ENCODE measurements at places on chromosomes 16 and 17.

DNA sequence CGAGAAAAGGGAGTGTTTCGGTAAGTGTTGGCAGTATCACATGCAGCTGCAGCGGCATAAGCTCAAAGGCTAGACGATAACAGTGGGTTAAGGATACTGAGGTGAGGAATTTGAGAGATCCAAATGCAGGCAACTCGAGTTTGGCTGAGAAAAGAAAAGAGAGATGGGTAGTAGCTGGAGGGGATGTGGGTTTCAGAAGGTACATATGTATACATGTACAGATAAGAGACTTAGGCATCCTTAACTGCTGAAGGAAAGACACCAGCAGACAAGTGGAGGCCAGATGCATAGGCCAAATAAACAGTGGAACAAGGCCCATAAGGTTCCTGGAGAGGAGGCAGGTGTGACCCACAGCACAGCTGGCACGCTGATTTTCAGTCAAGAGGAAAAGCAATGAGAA lies 86.6 kb upstream of the NETO2 start:
- no peak for DNase-seq

DNA sequence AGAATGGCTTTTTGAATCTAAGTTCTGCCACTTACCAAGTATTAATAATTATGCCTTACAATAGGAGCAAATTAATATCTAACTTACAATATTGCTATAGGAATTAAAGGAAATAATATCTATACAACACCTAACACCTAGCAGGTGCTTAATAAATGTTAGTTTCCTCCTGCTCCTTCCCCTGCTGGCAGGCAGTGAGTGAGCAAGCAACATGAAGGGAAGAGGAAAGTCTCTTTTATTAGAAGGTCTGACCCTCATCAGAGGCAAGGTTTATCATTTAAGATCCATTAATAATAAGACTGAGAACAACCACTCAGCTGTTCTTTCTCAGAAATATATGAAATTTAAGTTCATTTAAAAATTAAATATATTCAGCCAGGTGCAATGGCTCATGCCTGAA lies 6.7 kb upstream of the DYNC1LI2 start:
- DNase-seq = no peak

GRCh38 chr17:39927929-39928857 lies 661 bp downstream of the LRRC3C start:
- no peak for DNase-seq

- DNase-seq = no peak
Measured at GRCh38 chr17:59028328-59028727, 78.4 kb downstream of the TRIM37 start.

GRCh38 chr16:86026916-86027315 lies 128.0 kb downstream of the IRF8 start:
- DNase-seq = no peak

- DNase-seq = no peak
Measured at GRCh38 chr17:76189247-76189646, 48.2 kb upstream of the FOXJ1 start.

DNA sequence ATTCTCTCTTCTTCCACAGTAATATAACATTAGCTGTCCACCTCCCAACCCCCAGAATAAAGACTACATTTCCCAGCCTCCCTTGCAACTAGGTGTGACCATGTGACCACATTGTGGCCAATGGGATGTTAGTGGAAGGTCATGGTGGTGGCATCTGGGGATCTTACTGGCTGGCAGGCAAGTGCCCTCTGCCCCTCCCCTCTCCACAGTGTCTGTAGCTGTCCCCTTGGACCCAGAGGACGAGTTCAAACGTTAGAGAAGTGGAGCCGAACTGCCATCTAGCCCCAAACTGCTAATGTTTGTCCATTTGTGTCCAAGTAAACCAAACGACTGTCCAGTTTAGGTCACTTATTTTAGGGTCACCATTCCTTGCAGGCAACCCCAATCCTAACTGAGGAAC lies 26.6 kb upstream of the KCNG4 start:
- no peak for DNase-seq

DNA sequence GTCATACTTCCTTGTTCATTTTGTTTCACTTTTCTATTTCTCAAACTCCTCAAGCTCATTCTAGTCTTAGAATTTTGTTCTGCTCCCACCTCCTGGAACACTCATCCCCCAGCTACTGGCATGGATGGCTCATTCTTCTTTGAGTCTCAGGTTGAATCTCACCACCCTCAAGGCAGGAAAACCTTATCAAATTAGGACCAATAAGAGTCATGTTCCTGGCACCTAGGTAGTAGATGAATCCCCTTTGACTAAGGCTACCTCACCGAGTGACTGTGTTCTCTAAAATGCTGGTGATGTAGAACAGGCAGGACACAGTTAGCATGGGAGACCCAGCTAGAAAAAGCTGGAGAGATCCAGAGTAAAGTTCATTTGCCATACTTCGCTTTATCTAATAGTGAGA lies 1050.8 kb upstream of the EEF2KMT start:
- DNase-seq = no peak

GRCh38 chr17:57530026-57530425 lies 215.1 kb downstream of the CCDC182 start:
- no peak for DNase-seq

DNA sequence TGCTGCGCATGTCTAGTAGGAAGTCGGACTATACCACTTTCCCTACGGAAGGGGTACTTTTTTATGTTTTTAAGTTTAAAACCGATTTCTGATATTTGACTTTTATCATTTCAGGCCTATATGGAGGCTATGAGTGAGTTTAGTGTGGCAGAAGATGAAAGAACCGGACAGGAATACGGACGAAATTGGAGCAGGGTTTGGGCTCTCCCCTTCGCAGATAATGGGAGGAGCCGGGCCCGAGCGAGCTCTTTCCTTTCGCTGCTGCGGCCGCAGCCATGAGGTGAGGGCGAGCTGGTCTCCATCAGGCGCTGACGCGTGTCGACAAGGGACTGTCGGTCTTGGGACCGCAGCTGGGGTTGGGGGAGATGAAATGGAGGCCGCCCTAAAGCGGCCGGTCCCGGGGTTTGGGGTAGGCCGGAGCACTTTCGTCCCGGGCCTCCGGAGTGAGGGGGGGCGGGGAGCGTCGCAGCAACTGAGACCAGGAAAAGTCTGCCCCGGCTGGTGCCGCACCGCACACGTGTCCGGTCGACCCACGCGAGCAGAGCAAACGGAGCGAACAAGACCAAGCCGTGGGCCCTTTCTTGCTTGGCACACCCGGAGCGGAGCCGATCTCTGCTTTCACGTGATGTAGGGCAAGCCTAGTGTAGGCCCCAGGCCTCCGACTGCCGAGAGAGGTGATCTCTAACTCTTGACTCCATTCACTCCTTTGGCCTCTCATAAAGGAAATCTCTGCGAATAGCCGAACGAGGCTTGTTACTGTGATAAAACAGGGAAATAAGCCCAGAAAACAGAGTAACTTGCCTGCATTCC lies at the start of gene RPL19:
Gene RPL19 (plus strand): TSS at position 214 of the 810 bp plus-strand sequence. CDS start 62 bp downstream, at position 276.
- peak; percentile 67 for DNase-seq

DNA sequence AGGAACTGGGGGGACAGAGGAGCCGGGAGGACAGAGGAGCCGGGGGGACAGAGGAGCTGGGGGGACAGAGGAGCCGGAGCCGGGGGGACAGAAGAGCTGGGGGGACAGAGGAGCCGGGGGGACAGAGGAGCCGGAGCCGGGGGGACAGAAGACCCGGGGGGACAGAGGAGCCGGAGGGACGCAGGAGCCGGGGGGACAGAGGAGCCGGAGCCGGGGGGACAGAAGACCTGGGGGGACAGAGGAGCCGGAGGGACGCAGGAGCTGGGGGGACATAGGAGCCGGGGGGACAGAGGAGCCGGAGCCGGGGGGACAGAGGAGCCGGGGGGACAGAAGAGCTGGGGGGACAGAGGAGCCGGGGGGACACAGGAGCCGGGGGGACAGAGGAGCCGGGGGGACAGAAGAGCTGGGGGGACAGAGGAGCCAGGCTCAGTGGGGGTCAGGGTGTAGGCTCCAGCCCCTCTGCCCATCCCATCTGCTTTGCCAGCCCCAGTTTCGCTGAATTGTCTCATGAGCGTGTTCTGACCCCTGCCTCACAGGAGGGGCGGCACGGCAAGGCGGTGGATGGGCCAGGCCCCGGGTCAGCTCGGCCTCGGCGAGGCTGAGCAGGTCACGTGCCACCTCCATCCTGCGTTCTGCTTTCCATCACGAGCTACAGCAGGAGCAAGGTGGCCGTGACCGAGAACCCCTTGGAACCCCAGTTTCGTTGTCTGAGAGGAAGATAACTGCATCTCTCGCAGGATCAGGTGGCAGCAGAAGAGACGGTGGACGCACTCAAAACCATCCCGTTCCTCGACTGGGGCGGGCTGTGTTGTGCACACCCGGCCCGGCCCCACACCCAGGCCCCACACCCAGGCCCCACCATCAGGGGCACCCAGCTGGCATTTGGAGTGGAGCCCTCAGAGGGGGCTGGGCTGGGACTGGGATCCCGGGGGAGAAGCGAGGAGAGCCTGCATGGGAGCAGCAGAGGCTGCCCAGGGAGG lies 26.1 kb upstream of the CBFA2T3 start:
- DNase-seq = no peak

GRCh38 chr17:4585638-4585994 lies 1.3 kb downstream of the SMTNL2 start:
- DNase-seq = no peak

GRCh38 chr17:7703584-7704479 lies 1.2 kb upstream of the EFNB3 start:
- no peak for DNase-seq

DNA sequence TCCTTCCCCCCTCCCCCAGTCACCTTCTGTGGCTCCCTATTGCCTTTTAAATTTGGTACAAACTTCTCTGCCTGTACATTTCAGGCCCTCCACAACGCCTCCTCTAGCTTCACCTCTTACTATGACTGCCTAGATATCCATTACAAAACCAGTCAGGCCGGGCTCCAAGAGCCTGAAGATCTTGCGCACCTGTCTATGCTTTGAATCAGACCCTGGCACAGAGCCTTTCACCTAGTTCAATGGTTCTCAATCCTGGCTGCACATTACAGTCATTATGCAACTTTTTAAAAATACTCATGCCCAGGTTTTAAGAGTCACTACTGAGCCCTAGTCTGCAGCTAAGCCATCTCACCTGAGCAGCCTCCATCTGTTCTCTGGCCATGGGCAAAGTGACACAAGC lies 1.6 kb upstream of the GAS7 start:
- DNase-seq = no peak

GRCh38 chr16:5490499-5490898 lies 392.9 kb upstream of the EEF2KMT start:
- peak; percentile 8 for DNase-seq

DNA sequence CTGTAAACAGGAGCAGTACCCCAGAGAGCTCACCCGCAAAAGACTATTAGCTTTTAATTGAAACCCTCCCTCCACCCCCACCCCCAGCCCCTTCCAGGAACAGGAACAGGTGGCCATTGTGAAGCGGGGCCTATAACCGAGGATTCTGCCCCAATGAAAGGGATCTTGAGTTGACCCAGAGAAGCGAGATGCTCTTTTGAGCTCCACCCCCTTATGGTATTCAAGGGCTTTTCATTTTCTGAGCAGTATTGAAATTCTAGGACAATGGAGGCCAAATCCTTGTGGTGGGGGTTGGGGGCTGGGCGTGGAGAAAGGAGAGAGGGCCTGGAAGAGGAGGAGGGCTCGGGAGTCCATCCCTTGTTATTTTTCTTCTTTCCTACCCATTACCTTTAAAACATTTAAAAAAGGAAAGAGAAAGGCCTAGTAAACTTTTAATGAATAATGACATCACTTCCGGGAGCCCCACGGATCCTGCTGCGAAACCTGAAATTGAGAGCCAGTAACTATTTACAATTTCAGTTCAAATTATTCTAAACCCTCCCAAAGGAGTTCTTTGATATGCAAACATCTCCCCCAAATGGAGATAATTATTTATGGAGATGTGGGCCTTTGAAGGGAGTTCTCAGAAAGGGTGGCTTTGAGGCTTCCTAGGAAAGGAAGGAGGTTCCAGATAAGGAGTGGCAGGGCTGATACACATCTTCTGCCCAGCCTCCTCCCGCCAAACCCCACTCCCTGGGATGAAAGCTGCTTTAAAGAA lies 30.5 kb downstream of the HS3ST3B1 start:
- no peak for DNase-seq

- no peak for DNase-seq
Measured at GRCh38 chr17:64042700-64043485, 22.5 kb upstream of the ICAM2 start.

GRCh38 chr16:66926961-66927436 lies 1.7 kb upstream of the RRAD start:
- DNase-seq = no peak

- DNase-seq = no peak
Measured at GRCh38 chr16:85029981-85030401, 2.4 kb downstream of the KIAA0513 start.

GRCh38 chr17:5705081-5705875 lies 121.0 kb upstream of the NLRP1 start:
- no peak for DNase-seq

- DNase-seq = no peak
Measured at GRCh38 chr17:34726536-34727384, 147.4 kb downstream of the TMEM132E start.

DNA sequence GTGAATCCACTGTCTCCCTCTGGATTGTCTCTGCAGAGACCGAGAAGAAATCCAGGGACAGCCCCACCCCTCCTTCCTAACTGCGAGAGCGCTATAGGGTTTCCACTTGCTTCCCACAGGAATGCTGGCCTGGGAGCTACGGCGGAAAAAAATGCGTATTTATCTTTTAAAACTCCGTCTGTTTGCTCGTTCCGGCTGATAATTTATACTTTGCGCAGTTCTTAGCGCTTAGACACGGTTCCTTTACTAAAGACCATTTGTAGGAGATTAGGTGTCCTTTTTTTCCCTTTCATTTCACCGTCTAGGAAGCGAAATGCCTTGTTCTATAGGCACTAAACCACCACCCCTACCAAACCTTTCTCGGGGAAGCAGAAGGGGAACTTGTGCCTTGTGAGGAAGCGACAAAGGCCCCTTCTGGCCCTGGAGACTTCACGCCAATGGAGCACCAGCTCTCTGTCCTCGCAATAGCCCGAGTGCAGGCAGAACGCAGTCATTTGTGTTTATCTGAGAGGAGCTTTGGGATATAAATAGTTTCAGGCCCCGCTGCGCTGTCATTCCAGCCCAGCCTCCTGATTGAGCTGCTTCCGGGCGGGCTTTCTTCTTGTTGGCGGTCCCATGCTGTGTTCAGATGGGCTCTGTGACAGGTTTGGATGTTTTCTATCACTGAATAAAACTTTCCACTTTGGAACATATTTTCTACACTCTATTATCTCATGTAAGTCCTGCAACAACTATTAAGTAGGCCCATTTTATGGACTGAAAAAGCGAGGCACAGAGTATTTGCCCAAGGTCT lies 791 bp upstream of the SUPT4H1 start:
- no peak for DNase-seq

- DNase-seq = no peak
Measured at GRCh38 chr17:3475812-3476610, at the start of gene ASPA. TSS of gene ASPA (plus strand) at chr17:3475997. CDS start at chr17:3476160, 163 bp downstream.

DNA sequence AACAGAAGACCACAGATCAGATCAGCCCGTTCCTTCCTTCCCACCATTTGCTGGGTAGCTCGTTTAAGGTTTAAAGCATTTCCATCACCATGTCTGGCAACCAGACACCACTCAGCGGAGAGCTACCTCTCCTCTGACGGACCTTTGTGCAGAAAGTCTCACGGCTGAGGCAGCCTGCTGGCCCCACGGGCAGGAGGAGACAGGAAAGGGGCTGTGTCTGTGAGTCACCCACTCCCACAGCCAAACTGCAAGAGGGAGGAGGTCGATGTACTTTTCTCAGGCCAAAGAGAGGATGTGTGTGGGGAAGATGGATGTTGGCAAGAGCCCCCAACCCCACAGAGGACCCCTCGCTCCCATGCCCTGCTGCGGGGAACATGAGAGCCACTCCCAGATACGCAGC lies 92.1 kb downstream of the ZNF423 start:
- DNase-seq = no peak

GRCh38 chr16:67184995-67185650 lies 1.4 kb upstream of the MATCAP1 start:
- DNase-seq = peak; percentile 65

All from stimulated activated CD4-positive, alpha-beta T cell treated with anti-CD3 and anti-CD28 coated beads, Interleukin-12 subunit alpha, Interleukin-12 subunit beta, amount 100 ng/mL, for 24 hours (primary cell).